ENCODE measurements at places on chromosomes 7 and 10.

DNA sequence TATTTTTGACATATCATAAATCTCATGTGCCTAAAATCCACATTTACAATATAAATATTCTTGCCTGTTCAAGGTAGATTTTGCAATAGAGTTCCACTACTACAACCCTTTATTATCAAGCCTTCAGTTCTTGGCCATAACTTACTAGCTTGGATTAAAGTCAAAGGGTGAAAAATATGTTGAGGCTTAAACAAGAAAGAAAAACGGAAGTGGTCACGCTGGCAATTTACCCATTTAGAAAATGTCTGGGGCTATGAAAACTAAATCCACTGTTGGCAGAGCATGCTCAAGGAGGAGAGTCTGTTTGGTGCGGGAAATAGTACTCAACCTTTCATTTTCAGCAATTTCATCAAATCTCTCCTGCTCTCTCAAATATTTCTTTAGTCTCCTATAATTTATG lies 209.8 kb upstream of the RHOBTB1 start:
- DNase-seq, result no peak

DNA sequence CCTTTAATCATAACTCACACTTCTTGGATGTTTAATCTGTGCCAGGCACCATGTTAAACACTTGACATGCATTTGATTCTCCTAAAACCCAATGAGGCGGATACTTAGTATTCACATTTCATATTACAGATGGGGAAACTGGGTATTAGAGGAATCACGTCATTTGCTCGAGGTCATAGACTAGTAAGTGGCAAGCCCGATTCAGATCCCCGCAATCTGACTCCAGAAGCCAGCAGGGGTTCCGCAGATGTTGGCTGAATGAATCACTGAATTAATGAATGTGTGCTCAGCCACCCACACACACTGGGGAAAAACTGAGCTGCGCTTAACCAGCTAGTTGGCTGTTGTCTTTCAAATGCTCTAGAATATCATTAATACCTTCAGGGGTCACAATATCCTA lies 22.5 kb upstream of the ENO4 start:
- no peak for DNase-seq

DNA sequence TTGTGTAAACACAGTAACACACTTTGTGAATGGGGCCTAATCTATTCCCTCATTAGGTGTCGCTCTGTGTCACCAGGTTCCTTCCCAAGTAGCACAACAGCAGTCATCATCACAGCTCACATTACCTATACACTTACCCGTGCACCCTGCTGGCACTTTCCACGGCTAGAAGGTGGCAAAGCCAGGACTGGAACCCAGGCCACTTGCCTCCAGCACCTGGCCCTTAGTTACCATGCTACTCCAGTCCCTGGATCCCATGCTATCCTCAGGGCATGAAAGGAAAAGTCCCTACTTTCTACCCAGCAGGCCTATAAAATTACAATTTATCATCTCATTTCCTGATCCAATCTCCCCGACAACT lies 18.4 kb downstream of the SMURF1 start:
- no peak for DNase-seq

- DNase-seq, result no peak
Measured at GRCh38 chr7:16084370-16084769, 337.0 kb downstream of the CRPPA start.

DNA sequence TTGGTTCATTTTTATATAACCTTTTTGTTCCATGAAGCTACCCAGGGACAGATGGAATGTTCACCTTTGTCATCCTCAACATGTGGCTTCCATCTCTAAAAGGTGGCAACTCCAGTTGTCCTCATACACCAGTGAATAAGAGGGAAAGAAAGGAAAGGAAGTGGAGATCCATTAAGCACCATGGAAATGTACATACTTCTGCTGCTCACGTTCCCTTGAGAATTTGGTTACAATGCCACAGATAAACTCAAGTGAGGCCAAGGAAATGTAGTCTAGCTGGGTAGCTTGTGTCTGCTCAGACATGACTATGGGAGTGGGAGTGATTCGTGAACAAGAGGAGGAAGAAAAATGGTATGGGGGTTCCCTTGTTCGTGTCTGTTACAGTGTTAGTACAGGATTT lies 237.1 kb upstream of the FAM3C start:
- DNase-seq, result no peak

DNA sequence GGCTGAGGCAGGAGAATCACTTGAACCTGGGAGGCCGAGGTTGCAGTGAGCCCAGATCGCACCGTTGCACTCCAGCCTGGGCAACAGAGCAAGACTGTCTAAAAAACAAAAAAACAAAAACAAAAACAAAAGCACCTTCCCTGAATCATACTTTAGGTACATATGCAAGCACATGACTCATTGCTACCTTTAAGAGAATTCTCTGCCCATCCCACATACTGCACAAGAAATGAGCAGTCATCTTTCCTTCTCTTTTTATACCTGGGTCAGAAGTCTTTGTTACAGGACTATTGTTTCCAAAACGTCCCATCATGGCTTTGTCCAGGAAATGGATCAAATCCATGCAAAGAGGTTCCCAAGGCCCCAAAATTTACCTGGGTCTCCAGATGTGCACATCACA lies 21.5 kb upstream of the AKR1B10 start:
- DNase-seq, result no peak

- no peak for DNase-seq
Measured at GRCh38 chr10:86130737-86131475, 235.7 kb downstream of the GRID1 start.

All from CD4-positive, alpha-beta T cell treated with Interleukin-6 at 100 ng/mL for 8 hours (primary cell).